ENCODE measurements at places on chromosomes 16 and 17.

DNA sequence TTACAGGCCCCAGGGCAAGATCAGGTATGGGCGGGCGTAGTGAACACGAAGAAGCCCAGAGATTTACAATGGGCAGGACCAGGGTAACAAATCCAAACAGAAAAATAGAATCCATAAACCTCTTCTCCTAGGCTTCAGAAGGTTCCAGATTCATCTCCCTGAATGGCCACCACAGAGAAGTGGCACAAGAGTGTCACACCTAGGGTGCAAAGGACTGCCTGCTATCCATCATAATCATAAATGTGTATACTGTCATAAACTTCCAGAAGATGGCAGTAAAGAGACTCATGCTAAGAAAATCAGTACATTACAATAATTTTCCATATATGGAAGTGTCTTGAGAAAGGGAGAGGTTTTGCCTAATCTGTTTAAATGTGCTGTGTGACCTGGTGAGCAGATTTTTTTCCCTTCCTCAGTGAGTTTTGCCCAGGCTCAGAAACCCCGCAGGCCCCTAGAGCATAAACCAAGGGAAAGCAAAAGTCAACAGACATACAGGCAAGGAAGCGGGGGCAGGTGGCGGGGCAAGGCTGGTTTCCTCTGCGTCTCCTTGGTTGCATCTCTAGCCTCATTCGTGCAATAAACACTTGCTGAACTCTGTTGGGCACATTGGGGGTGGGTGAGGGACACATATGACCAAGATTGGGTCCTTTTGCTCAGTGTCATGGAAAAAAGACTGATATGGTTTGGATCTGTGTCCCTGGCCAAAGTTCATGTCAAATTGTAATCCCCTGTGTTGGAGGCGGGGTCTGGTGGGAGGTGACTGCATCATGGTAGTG is 92.0 kb upstream of the CDH5 start:
- no peak for DNase-seq

DNA sequence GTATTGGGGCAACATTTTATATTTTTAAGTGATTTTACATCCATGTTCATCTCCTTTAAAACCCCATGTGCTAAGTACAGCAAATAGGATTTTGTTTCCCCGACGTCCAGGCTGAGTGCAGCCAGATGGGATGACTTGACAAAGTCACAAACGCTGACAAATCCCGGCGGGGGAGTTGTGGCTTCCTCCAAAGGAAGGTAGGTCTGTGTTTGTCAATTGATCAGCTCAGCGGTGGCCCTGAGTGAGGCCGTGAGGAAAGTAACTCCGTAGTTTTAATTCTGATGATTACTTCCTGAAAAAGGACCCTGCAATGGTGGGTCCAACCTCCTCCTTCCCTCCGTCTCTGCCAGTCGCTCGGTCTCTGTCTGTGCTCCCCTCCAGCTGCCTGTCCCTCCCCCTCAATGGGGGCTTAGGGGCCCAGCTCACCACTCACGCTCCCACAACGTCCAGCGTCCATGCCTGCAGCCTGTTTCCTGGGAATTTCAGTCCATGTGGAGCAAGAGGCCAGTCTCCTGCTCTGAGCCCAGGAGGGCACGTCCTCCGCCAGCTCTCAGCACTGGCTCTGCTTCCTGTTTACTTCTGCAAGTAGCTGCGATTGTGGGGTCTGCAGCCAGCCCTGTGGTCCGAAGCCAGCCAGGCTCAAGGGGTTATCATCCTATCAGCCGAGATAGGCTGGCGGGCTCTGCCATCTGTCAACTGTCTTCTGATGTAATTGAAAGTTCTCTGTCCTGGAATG is 209.4 kb upstream of the FOXF1 start:
- no peak for DNase-seq

DNA sequence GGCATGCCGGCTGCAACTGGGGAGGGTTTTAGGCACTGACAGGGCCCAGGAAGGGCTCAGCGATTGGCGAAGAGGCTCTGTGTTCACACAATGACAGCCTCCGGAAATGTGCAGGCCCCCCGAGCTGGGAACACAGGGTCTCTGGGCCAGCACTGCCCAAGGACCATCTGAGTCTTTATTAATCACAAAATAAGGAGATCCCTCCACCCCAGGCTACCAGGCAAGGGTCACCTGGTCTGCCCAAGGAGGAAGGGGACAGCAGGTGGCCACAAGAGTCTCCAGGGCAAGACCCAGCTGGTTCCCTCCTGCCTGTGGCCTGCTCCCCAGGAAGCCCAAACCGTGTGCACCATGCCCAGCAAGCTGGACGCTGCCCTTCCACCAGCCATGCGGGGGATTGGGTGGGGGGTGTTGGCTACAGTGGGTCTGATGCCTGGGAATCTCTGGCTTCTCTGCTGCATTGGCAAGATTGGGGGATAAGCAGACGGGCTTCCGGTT is 52.1 kb upstream of the TNRC6C start:
- DNase-seq, result no peak

GRCh38 chr16:69150146-69150865 is 17.9 kb downstream of the UTP4 start:
- peak; percentile 49 for DNase-seq

DNA sequence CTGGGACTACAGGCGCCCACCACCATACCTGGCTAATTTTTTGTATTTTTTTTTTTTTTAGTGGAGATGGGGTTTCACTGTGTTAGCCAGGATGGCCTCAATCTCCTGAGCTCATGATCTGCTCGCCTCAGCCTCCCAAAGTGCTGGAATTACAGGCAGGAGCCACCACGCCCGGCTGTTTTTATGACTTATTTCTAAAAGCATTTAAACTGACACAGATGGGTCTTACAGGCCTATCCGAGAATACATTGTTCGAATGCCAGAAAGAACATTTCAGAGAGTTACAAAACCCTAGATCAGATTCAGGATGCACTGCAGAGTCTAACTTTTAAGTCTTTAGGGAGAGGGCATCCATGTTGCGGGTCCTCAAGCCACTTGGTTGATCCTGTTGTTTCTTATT is 234.7 kb upstream of the MAF start:
- DNase-seq, result no peak

GRCh38 chr16:75062135-75062975 is 54.2 kb downstream of the LDHD start:
- DNase-seq, result no peak

- no peak for DNase-seq
Measured at GRCh38 chr16:71479420-71479819, 9.7 kb downstream of the ZNF19 start.

DNA sequence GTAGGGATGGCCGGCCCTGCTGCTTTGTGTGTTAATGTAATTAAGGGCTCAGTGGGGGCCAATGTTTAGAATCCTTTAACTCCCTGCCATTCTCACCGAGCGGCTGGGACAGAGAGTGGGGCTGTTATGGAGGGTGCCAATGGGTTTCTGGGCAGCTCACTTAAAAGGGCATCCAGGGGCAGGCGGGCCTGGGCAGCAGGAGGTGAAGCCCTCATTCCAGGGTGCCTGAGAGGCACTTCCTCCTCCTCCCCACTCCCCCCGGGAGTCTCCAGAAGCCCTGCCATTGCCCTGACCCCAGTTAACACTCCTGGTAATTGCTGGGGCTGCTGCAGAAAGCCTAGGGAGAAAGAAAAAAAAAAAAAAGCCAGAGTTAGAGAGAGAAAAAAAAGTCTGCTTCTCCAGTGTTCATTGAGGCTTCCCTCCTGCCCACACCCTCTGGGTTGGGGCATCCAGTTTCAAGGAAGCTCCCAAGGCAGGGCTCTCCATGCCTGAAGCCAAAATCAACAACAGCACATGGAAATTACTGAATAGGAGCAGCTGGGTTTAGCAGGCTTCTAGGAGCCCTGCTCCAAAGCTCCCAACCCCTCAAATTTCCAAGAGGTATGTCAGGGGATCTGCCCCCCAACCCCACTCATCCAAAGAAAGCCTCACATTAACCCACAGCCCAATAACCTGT is 28.0 kb downstream of the CUEDC1 start:
- no peak for DNase-seq

GRCh38 chr16:50329446-50330189 is 39.2 kb downstream of the BRD7 start:
- DNase-seq, result no peak
